ENCODE measurements at places on chromosomes 12 and 14. TPM values are rescaled to one million over a fixed set of nuclear protein-coding genes. Genes with fewer than 3 reads are reported as not detected.
A peak's percentile ranks its signal among the peaks of the same experiment; 100 is the strongest.

GRCh38 chr12:21843795-21844194 lies 69.3 kb upstream of the KCNJ8 start:
- H3K27me3 ChIP-seq = no peaks in the 10 kb centered on the region
- DNase-seq = no peak
- H3K4me3 ChIP-seq = no peak overlapping the region
- no peak overlapping the region for H3K27ac ChIP-seq

GRCh38 chr12:40105265-40105514 lies 691 bp downstream of the SLC2A13 start:
- H3K36me3 ChIP-seq = no peaks in the 10 kb centered on the region
- peak overlapping the region; percentile 81 for H3K27ac ChIP-seq
- H3K4me3 ChIP-seq = peak overlapping the region; percentile 85
- DNase-seq = no peak

- peak overlapping the region; percentile 24 for H3K27ac ChIP-seq
- no peaks in the 10 kb centered on the region for H3K27me3 ChIP-seq
Observed at GRCh38 chr12:108820707-108821406, 36.5 kb downstream of the SSH1 start.

DNA sequence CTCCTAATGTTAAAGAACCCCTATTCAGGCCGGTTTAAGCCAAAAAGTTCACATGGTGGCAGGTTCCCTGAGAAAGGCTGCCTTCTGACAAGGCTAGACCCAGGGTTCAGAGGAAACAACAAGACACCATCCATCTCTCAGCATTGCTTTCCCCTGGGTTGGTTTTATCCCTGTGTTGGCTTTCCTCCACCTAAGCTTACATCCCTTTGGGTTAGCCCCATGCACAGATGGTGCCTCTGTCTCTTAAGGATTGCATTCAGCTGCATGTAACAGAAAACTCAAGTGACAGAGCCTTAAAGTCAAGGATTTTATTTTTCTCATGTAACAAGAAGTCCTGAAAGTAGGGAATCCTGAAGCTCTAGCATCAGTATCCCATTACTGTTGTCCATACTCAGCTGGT lies 42.8 kb upstream of the RIN3 start:
- H3K36me3 ChIP-seq = no peaks in the 10 kb centered on the region
- H3K4me3 ChIP-seq = no peak overlapping the region
- DNase-seq = no peak
- no peaks in the 10 kb centered on the region for H3K4me1 ChIP-seq

DNA sequence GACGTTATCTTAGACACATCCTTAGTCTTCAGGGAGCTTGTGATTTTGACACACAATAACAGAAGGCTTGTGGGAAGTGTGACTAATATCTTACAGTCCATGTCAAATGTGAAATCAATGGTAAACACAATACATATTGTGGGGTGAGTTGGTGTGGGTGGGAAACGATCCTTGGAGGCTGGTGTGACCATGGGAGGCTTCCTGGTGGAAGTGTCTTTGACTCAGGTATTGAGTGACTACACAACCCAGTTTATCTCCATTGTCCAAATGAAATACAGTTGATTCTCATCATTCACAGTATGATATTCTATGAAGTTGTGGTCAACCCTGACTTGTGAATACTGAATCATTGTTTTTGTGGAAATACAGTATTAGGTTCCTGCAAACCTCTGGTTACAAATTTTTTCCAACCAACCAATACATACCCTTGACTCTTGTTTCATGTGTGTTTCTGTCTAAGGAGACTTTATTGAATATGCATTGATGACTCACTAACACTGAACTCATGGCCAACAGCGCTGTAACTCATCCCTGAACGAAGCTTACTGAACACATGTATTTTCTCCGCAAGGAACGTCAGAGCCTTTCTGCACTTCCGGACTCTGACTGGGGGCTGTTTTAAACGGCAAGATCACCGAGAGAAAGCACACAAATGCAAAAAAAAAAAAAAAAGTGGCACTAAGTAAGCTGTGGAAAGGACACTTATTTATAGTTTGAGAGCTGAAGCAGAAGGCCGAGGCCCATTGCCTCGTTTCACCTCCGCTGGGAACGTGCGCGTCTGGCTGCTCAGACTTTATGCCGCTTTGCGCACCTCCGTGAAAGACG lies 59.0 kb downstream of the CLMN start:
- peaks cover 17% of the 10 kb centered on the region for H3K4me1 ChIP-seq
- no peak for DNase-seq
- peaks cover 2% of the 10 kb centered on the region for H3K36me3 ChIP-seq
- H3K27me3 ChIP-seq = no peaks in the 10 kb centered on the region
- H3K27ac ChIP-seq = no peak overlapping the region

DNA sequence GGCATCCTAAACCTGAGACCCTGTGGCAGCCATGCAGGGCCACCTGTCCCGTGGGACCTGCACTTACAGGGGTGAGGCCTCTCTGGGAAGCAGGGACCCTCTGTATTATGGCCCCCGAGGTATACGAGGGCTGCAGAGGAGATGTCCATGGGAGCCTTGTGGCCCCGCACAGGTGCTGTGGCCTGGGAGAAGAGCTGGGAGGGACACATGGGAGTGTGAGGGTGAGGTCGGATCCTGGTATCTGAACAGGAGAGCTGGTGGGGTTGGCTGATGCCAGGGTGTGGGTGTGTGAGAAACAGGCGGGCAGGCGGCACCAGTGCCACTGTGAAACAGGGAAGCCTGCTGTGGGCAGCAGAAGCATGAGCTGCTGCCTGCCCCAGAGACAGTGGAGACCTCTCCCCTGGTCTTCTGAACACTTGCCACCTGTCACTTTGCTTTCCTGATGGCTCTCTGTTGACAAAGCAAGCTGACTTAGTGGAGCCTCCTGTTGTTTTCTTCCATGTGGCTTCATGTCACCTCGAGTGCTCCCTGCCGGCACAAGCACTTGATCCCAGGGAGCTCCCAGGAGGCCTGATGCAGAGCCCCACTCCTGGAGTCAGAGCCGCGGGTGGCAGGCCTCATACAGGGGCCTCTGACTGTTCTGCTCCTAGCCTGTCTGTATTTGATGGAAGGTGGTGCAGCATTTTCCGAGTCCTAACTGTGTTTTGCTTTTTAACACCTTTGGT lies 19.8 kb upstream of the AMN start:
- no peak overlapping the region for H3K4me3 ChIP-seq
- H3K36me3 ChIP-seq = peaks cover 39% of the 10 kb centered on the region
- no peaks in the 10 kb centered on the region for H3K4me1 ChIP-seq
- no peak overlapping the region for H3K27ac ChIP-seq

DNA sequence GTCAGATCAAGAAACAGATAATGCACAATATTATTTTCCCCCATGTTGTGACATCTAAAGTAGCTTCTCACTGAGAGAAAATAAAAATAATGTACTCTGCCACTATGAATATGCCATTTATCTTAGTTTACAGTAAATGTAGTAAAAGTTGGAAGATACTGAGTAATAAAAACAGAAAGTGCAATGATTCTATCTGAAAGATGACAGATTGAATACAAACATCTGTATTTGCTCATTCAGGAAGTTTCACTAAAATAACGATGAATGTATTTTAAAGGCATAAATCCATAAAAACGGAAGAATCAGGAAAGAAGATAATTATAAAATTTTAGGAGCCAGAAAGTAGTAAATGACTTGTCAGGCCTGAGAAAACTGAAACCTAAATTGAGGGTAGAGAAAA lies 18.2 kb downstream of the SLC35F4 start:
- no peak overlapping the region for H3K27ac ChIP-seq
- H3K27me3 ChIP-seq = no peaks in the 10 kb centered on the region
- no peaks in the 10 kb centered on the region for H3K36me3 ChIP-seq
- DNase-seq = no peak
- H3K4me1 ChIP-seq = no peaks in the 10 kb centered on the region

GRCh38 chr14:94962166-94962575 lies 192.3 kb upstream of the GSC start:
- H3K27me3 ChIP-seq = peaks cover 2% of the 10 kb centered on the region
- H3K27ac ChIP-seq = no peak overlapping the region
- H3K4me3 ChIP-seq = no peak overlapping the region
- no peaks in the 10 kb centered on the region for H3K4me1 ChIP-seq
- no peaks in the 10 kb centered on the region for H3K36me3 ChIP-seq

DNA sequence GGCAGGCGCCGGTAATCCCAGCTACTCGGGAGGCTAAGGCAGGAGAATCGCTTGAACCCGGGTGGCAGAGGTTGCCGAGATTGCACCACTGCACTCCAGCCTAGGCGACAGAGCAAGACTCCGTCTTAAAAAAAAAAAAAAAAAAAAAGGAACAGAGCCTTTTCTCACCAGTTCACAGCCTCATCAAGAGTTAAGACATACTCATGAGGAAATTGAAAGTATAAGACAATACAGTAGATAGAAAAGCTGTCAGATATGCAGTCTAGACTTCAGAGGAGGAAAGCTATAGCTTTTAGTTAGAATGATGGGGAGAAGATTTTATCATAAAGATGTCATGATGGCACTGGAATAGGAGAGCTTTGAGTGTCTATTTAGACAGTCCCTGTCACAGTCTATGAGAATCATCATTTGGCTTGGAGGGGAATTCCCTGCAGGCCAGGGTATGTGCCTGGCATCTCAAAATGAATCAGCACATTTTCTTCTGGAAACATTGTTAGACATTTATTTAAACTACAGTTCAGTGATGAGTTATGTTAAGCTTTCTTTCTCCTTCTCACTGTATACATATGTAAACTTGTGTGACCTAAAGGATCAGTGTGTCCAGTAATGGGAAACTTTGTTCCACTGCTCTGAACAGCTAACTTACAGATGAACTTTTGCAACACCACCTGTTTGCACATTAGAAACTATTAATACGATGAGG lies 2.9 kb upstream of the RAB35 start:
- H3K27me3 ChIP-seq = no peaks in the 10 kb centered on the region
- peaks cover 6% of the 10 kb centered on the region for H3K36me3 ChIP-seq
- H3K4me3 ChIP-seq = no peak overlapping the region
- peaks cover 21% of the 10 kb centered on the region for H3K4me1 ChIP-seq
- DNase-seq = no peak

GRCh38 chr14:24377657-24378056 lies 9.7 kb downstream of the NFATC4 start:
- no peak for DNase-seq
- H3K4me1 ChIP-seq = peaks cover 8% of the 10 kb centered on the region
- no peaks in the 10 kb centered on the region for H3K27me3 ChIP-seq
- H3K4me3 ChIP-seq = no peak overlapping the region
- H3K36me3 ChIP-seq = peaks cover 12% of the 10 kb centered on the region

GRCh38 chr14:103966631-103967030 lies 24.3 kb upstream of the RD3L start:
- no peak overlapping the region for H3K27ac ChIP-seq
- no peak for DNase-seq
- H3K36me3 ChIP-seq = no peaks in the 10 kb centered on the region
- H3K27me3 ChIP-seq = no peaks in the 10 kb centered on the region
- no peak overlapping the region for H3K4me3 ChIP-seq

DNA sequence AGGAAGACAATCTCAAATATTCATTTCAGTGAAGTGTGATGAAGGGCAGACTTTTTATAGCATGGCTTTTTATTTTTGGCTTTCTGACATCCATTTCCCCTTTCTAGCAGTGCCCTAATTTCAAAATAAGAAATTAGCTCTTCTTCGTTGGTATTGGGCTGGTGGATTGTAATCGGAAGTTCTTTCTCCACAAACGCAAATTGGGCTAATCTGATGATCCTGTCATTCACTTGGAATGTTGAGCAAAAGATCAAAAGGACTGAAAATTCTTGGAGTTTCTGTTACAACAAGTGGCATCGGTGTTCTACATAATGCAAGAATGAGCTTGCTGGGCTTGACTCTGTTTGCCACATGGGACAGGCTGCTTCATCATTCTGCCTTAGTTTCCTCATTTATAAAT lies 1182.8 kb downstream of the FLRT2 start:
- H3K4me1 ChIP-seq = no peaks in the 10 kb centered on the region
- DNase-seq = no peak
- H3K4me3 ChIP-seq = no peak overlapping the region

- no peaks in the 10 kb centered on the region for H3K36me3 ChIP-seq
- H3K27ac ChIP-seq = no peak overlapping the region
- no peaks in the 10 kb centered on the region for H3K27me3 ChIP-seq
- H3K4me1 ChIP-seq = no peaks in the 10 kb centered on the region
- DNase-seq = no peak
- H3K4me3 ChIP-seq = no peak overlapping the region
Observed at GRCh38 chr14:38158468-38158867, 49.2 kb upstream of the SSTR1 start.

DNA sequence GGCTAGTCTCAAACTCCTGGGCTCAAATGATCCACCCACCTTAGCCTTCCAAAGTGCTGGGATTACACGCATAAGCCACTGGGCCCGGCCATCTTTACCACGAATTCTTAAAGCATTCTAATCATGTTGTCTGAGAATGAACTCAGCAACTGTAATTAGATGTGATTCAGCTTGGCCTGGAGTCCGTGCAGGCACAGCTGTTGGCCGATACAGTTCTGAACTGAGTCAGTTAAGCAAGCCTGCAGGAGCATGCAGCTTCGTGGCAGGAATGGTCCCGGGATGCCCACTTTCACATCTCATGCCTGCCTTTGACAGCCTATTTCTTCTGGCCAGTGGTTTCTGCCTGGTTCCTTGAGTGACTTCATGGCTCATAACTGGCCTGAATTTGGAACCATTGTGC lies 194.1 kb downstream of the ANO6 start:
- H3K36me3 ChIP-seq = peaks cover 32% of the 10 kb centered on the region
- no peak overlapping the region for H3K27ac ChIP-seq
- H3K27me3 ChIP-seq = no peaks in the 10 kb centered on the region
- no peak for DNase-seq

GRCh38 chr12:5428332-5429221 lies 3.3 kb upstream of the NTF3 start:
- peaks cover 2% of the 10 kb centered on the region for H3K27me3 ChIP-seq
- H3K27ac ChIP-seq = no peak overlapping the region
- H3K4me1 ChIP-seq = peaks cover 11% of the 10 kb centered on the region
- no peak overlapping the region for H3K4me3 ChIP-seq
- peak; percentile 80 for DNase-seq
- H3K36me3 ChIP-seq = no peaks in the 10 kb centered on the region

Gene SIX4
- total RNA-seq = 5.2 TPM

Gene INSM2
- total RNA-seq = 0.17 TPM

Gene CCDC88C
- total RNA-seq = 66.0 TPM

Gene AGAP2
- 4.8 TPM for total RNA-seq

Gene CRIP1
- 422 TPM for total RNA-seq

Gene ARHGAP9
- total RNA-seq = 40.0 TPM

All from lung (tissue), 17 donors.